ENCODE measurements at places on chromosomes 3 and 15. TPM values are rescaled to one million over a fixed set of nuclear protein-coding genes. Genes with fewer than 3 reads are reported as not detected.

Gene CP
- 0.88 TPM for total RNA-seq

Gene TEX264
- 55.4 TPM for total RNA-seq

Gene PIERCE2
- 5.3 TPM for total RNA-seq

Gene KIF23
- total RNA-seq: 8.3 TPM

Gene PLCD1
- total RNA-seq: 23.2 TPM

Gene SRPRB
- total RNA-seq: 80.3 TPM
